Suprapubic skin (tissue), 4 donors: ENCODE measurements at places on chromosomes 11 and 22.

GRCh38 chr11:95853138-95853537 is 62.8 kb downstream of the CEP57 start:
- no peak for DNase-seq

GRCh38 chr11:19768815-19769214 is 56.2 kb downstream of the NAV2 start:
- no peak for DNase-seq

GRCh38 chr11:120079750-120080610 is 57.9 kb downstream of the TRIM29 start:
- no peak for DNase-seq

- DNase-seq = no peak
Observed at GRCh38 chr11:66864924-66865697, 8.2 kb downstream of the LRFN4 start.

- DNase-seq = no peak
Observed at GRCh38 chr11:118415062-118415738, 13.8 kb downstream of the ATP5MG start.

GRCh38 chr22:49524362-49524761 is 303.3 kb downstream of the BRD1 start:
- no peak for DNase-seq

GRCh38 chr22:38963872-38964271 is 6.5 kb downstream of the APOBEC3A start:
- no peak for DNase-seq

DNA sequence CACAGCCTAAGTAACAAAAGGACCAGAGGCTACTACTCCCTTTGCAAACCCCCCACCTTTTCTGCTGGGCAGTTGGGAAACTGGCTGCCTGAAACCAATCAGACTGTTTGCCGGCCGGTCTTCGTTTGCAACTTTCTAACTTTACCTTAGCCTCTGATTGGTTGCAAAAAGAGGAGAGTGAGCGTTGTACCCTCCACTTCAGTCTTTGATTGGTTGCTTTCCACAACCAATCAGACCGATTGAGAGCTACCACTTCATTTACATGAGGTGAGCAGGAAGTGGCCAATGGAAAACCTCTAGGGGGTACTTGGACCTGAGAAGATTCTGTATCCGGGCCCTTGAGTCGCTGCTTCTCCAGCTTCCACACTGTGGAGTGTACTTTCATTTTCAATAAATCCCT is 18.8 kb upstream of the CLNS1A start:
- no peak for DNase-seq

GRCh38 chr11:119828006-119828405 is 99.0 kb upstream of the NECTIN1 start:
- DNase-seq = no peak

- DNase-seq = no peak
Observed at GRCh38 chr11:85784480-85785265, 26.3 kb downstream of the SYTL2 start.
